Nucleus accumbens (tissue), 56 donors: ENCODE measurements at places on chromosomes 12 and 14.

GRCh38 chr12:12011880-12012260, 58.9 kb upstream of the BCL2L14 start:
- no peak for DNase-seq

GRCh38 chr14:73729556-73730265, 15.5 kb upstream of the PNMA1 start:
- no peak for DNase-seq

GRCh38 chr14:91877376-91877915, 10.1 kb upstream of the TC2N start:
- no peak for DNase-seq

DNA sequence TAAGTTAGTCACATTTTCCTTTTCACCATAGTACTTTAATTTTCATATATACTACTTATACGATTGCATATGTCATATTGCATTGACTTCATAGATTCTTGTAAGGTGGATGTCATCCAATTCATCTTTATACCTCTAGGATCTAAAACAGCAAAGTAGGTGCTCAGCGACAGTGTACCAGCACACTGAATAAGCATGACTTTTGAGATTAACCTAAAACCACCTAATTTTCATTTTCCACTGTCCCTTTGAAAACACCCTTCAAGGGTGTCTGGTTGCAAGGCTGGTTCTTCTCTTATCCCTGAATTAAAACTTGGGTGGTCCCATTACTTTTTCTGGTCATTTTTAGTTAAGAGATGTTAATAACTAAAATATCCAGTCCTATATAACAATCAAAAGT, 4.4 kb downstream of the GPR19 start:
- DNase-seq, result no peak

DNA sequence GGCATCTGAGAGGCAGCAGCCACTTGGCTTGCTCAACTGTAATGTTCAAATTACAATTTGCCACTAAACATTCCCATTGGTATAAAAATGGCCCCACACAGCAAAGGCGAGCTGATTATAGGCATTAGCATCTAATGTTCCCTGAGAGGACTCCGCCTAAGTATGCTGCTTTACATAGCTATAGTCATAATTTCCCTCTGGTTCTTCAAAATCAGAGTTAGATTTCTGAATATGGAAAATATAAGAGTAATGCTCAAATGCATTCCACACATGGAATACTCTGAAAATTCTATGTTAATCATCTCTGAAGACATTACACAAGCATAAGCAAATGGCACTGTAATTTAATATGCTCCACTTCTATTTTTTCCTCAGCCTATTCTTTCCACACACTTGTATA, 83.7 kb upstream of the BTG1 start:
- DNase-seq, result no peak

GRCh38 chr12:57055824-57056223, 5.9 kb upstream of the MYO1A start:
- DNase-seq, result no peak

GRCh38 chr14:33556382-33557121, 394.3 kb downstream of the EGLN3 start:
- no peak for DNase-seq

DNA sequence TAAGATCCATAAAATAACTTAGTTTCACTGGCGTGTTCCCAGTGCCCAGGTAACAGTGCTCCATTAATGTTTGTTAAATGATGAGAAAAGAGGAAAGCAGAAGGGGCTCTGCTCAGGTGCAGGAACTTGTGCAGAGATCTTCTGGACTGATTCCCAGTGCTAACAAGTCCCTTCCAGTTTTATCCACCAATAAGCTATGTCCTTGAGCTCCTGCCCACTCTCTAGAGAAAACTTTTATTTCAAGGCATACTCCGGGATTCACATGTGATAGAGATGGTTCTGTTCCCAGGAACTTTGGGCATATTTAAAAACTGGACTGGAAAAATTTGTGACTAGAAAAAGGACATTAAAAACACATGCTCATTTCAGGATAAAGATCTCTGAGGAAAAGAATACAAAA, 1.9 kb downstream of the GYS2 start:
- no peak for DNase-seq

GRCh38 chr12:29376118-29376517, 4.9 kb downstream of the ERGIC2 start:
- no peak for DNase-seq

GRCh38 chr14:23442721-23443356, 7.4 kb upstream of the MYH7 start:
- no peak for DNase-seq

GRCh38 chr12:56601503-56601902, 28.6 kb downstream of the BAZ2A start:
- no peak for DNase-seq

DNA sequence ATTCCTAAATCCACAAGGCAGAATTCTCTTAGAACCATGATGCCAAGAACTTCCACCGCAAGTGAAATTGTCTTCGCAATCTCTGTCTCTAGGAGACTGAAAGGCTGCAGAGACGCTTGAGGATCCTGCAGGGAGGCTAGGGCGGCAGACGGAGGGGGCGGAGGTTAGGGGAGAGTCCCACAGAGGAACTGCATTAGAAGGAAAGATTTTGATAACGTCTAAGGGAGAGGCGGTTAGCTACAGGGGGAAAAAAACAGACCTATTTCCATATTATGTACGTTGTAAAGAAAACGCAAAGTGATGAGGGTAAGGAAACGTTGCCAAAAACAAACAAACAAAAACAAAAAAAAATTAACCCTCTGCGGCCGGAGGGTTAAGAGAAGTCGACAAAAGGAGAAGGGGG, 595 bp downstream of the KLHL28 start:
- DNase-seq, result no peak

GRCh38 chr12:127655691-127656090, 611.3 kb upstream of the TMEM132C start:
- DNase-seq, result no peak

DNA sequence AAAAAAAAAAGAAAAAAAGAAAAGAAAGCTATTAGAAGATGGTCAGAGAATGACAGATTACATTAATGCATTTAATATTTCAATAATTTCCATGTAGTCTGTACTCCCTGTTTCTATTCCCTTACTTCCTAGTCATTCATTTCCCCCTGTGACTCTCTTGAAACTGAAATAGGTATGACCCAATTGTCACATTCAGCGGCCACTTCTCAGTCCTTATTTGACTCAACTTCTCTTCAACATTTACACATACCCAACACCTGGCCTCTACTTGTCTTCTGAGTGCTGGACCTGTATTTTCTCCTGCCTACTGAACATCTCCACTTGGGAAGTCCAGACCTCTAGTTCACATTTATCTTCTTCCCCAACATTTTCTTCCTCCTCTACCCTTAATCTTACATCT, 7.2 kb downstream of the EEA1 start:
- no peak for DNase-seq

- no peak for DNase-seq
Observed at GRCh38 chr14:96158735-96159134, 45.9 kb upstream of the BDKRB2 start.

- peak; percentile 17 for DNase-seq
Observed at GRCh38 chr12:104720339-104721038, 237.6 kb downstream of the SLC41A2 start.

GRCh38 chr14:78005325-78005724, 164.8 kb upstream of the NRXN3 start:
- DNase-seq, result no peak

- no peak for DNase-seq
Observed at GRCh38 chr12:128381946-128382345, 115.0 kb downstream of the TMEM132C start.

DNA sequence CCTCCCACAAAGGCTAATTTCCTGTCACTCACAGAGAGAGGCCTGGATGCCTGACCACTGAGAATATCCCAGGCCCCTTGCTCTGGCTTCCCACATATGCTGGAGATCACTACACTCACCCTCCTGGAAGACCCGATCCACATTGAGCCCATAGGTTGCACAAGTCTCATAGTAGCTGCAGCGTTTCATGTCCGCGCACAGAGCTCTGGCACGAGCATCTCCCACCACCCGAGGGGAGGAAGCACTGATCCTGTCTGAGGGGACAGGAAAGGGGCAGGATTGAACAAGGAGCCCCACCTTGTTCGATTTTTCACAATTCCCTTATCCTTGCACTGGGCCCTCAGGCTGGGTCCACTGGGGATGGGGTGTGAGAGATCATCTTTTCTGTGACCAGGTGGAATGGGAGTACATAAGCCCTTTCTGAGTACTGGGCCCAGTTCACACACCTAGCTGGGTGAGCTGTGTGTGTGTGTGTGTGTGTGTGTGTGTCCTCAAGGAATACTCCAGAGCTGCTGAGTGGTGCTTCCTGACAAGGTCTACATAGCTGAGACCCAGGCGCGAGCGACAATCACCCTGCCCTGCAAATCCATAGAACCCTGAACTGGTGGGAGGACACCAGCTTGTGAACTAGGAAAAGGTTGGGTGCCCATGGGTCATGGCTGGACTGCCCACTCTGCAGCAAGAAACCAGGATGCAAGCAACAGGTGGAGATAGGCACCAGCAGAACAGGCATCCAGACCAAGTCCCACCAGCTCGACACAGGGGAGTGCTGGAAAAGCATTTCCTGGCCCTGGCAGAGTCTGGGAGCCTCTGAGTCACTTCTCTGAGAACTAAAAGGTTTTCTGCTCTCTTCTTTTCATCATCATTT, 5.6 kb downstream of the AGAP2 start:
- no peak for DNase-seq

DNA sequence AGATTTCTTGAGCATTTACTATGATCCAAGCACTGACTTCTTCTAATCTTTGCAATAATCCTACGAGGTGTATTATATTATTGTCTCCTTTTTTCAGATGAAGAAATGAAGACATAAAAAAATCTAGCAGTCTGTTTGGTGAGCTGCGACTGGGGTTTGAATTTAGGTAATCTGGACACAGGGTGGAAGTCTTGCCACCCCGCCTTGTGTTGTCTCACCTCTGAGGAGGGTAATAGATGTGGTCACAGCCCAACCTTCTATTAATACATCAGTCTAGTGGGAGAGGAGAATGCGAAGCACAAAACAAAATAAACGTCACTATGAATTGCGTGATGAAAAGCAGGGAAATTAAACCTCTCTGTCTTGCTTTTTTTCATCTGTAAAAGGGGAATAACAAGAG, 993.9 kb downstream of the VRK1 start:
- DNase-seq, result no peak

DNA sequence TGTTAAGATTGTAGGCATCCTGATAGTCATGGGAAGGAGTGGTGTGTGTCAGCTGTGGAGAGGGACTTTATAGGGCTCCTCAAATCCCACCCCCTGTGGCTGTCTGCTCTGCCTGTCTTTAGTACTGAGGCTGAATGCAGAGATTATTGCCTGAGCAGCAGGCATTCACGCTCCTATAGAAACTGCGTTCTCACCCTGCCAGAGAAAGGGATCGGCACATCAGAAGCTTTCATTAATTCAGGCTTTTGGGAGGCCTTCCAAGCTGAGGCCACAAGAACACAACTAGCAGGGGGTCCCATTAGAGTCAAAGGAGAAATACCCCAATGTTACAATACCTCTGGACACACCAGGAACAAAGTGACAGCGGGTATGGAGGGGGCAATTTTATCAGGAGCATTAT, 12.6 kb downstream of the KCNK10 start:
- DNase-seq, result no peak

DNA sequence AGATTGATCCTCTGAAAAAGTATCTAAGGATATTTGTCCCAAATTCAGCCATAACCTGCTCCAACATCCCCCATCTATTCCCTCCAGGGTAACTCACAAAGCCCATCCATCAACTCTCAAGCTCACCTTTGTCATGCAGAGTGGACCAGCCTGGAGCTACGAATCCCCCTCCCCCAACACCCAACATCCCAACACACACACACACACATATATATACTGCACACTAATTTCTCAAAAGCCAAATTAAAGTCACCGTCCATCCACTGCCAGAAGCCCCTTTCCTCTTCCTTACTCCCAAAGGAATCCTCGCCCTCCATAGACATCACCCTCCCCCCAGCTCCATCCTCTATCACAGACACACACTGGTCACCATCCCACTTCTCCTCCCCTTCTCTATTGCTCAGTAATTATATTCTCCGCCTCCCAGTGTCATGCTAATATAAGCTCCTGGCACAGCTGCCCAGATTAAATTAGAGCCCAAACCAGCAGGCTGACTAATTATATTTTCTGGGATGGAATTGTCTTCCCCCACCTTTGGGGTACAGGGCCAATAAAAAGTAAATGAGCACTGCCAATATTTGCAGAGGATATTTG, 13.5 kb upstream of the TESPA1 start:
- DNase-seq, result no peak

DNA sequence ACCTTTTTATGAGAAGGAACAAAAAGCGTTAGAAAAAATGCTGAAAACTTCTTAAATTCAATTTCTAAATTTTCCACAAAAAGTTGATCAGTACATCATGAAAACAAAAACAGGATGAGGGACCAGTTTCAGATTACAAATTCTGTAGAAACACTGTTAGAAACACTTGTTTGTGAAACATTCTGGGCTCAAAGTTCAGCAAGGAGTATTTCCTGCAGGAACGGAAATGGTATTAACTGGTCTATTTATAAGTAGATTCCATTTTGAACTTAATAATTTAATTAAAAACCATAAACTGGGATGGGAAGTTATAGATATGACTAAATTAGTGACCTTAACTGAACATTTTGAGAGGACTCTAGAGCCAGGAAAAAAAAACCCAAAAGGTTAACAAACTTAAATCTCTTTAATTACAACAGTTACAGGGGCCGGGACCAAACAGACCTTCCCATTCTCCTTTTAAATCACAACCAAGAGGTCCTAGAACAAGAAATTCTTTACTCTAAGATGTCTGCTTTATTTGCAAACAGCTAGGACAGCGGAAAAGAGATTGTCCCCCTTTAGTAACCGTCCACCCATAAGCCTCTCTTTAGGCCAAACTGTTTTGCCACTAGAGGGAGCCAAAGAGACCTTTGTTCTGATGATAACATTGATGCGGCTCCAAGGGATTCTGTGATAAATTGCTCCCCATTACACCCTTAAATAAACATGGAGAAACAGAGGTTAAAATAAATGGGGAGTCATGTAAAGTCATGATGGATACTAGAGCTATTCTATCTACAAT, 69.0 kb upstream of the RERGL start:
- peak; percentile 5 for DNase-seq
